ENCODE measurements at places on chromosomes 6 and 20.
A peak's percentile ranks its signal among the peaks of the same experiment; 100 is the strongest.

GRCh38 chr6:26331218-26332073 lies 33.6 kb upstream of the BTN3A2 start:
- peak overlapping the region; percentile 94 for H3K4me3 ChIP-seq
- no peak overlapping the region for H3K27ac ChIP-seq
- peaks cover 33% of the 10 kb centered on the region for H3K4me1 ChIP-seq

DNA sequence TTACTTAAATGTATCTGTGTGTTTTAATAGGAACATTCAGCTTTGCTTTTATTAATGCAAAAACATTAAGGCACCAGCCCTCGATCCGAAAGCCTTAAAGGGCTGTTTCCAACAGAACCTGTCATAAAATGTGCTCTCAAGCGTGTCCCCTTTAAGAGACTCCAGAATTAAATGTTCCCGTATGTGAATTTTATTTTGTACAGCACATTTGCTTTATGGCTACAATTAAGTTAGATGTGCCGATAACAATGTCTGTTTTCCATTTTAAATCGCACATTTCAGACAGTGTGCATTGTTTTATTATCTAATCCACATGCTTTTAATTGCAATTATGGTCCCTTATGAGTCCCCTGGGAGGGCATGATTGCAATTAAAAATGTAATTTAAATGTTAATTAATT lies 198.9 kb downstream of the TSHZ2 start:
- H3K4me3 ChIP-seq, result no peak overlapping the region
- peaks cover 10% of the 10 kb centered on the region for H3K27me3 ChIP-seq
- H3K36me3 ChIP-seq, result peaks cover 1% of the 10 kb centered on the region
- DNase-seq, result no peak
- H3K27ac ChIP-seq, result no peak overlapping the region

GRCh38 chr6:155402656-155403304 lies 52.9 kb downstream of the NOX3 start:
- H3K36me3 ChIP-seq, result no peaks in the 10 kb centered on the region
- no peak overlapping the region for H3K4me3 ChIP-seq
- H3K27me3 ChIP-seq, result peaks cover 5% of the 10 kb centered on the region
- H3K27ac ChIP-seq, result no peak overlapping the region
- no peak for DNase-seq

GRCh38 chr6:109526905-109527628 lies 44.0 kb upstream of the ZBTB24 start:
- H3K4me1 ChIP-seq, result no peaks in the 10 kb centered on the region
- no peaks in the 10 kb centered on the region for H3K27me3 ChIP-seq
- DNase-seq, result peak; percentile 49
- H3K4me3 ChIP-seq, result no peak overlapping the region

DNA sequence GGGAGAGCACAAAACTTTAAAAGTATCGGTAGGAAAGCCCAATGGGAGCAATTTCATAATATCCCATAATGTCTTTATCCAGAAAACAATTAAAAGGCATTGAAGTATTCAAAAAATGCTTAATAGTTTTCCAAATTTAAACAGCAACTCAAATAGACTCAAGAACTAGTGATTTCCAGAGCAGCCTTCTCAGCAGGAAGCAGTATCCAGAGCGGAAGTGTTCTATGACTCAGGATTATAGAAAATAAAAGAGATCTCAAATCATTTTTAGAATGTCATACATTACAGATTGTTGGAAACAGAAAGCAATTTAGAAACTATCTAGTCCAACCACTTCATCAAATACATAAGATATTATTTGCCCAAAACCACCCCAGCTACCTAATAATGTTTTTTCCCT lies 79.3 kb downstream of the COL12A1 start:
- no peaks in the 10 kb centered on the region for H3K27me3 ChIP-seq
- H3K27ac ChIP-seq, result no peak overlapping the region
- no peak overlapping the region for H3K4me3 ChIP-seq
- no peaks in the 10 kb centered on the region for H3K36me3 ChIP-seq
- no peak for DNase-seq

- H3K4me1 ChIP-seq, result peaks cover 55% of the 10 kb centered on the region
- peaks cover 26% of the 10 kb centered on the region for H3K36me3 ChIP-seq
- peak overlapping the region; percentile 35 for H3K27ac ChIP-seq
Observed at GRCh38 chr20:64261138-64261537, 5.6 kb downstream of the PCMTD2 start.

GRCh38 chr6:33861722-33862121 lies 57.9 kb upstream of the MLN start:
- H3K27ac ChIP-seq, result no peak overlapping the region
- H3K36me3 ChIP-seq, result no peaks in the 10 kb centered on the region
- no peak for DNase-seq
- H3K4me1 ChIP-seq, result peaks cover 28% of the 10 kb centered on the region
- H3K27me3 ChIP-seq, result peaks cover 7% of the 10 kb centered on the region

DNA sequence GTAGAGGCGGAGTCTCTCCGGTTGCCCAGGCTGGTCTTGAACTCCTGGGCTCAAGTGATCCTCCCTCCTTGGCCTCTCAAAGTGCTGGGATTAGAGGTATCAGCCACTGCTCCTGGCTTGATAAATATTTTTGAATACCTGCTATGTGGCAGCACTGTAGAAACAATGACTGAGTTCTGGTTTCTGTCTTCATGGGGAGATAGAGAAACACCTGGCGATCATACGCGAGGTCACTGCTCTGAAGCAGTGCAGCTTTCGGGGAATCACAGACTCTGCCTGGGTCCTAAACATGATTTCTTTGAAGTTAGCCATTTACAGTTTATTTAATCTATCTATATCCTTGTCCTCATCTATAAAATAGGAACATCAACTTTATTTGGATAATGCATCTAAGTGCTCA lies 31.2 kb downstream of the DOK5 start:
- no peak for DNase-seq
- H3K27ac ChIP-seq, result no peak overlapping the region
- no peak overlapping the region for H3K4me3 ChIP-seq
- H3K27me3 ChIP-seq, result no peaks in the 10 kb centered on the region
- H3K36me3 ChIP-seq, result no peaks in the 10 kb centered on the region

GRCh38 chr6:138692978-138693909 lies 80.3 kb upstream of the CCDC28A start:
- H3K27ac ChIP-seq, result no peak overlapping the region
- peak; percentile 67 for DNase-seq
- peaks cover 19% of the 10 kb centered on the region for H3K27me3 ChIP-seq
- peaks cover 15% of the 10 kb centered on the region for H3K36me3 ChIP-seq
- H3K4me3 ChIP-seq, result peak overlapping the region; percentile 90
- H3K4me1 ChIP-seq, result peaks cover 17% of the 10 kb centered on the region

DNA sequence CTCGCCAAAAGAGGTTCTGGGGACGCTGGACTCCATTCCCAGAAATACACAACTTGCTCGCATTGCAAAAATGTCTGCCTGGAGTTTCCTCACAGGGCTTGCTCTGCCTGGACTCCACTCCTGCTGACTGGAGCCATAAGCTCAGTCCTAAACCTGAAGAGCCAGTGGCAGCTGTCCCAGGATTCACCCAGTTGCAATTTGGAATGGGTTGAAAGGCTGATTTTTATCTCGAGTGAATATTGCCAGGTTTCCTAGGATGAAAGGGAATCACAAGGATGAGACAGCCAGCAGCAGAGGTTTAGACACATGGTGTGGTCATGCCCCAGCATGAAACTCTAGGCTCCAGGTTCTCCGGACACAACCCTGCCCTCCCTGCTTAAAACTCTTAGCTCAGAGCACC lies 223.3 kb downstream of the BMP7 start:
- H3K4me3 ChIP-seq, result no peak overlapping the region
- DNase-seq, result no peak
- peaks cover 12% of the 10 kb centered on the region for H3K4me1 ChIP-seq
- H3K27me3 ChIP-seq, result peaks cover 8% of the 10 kb centered on the region
- H3K36me3 ChIP-seq, result no peaks in the 10 kb centered on the region
- no peak overlapping the region for H3K27ac ChIP-seq

DNA sequence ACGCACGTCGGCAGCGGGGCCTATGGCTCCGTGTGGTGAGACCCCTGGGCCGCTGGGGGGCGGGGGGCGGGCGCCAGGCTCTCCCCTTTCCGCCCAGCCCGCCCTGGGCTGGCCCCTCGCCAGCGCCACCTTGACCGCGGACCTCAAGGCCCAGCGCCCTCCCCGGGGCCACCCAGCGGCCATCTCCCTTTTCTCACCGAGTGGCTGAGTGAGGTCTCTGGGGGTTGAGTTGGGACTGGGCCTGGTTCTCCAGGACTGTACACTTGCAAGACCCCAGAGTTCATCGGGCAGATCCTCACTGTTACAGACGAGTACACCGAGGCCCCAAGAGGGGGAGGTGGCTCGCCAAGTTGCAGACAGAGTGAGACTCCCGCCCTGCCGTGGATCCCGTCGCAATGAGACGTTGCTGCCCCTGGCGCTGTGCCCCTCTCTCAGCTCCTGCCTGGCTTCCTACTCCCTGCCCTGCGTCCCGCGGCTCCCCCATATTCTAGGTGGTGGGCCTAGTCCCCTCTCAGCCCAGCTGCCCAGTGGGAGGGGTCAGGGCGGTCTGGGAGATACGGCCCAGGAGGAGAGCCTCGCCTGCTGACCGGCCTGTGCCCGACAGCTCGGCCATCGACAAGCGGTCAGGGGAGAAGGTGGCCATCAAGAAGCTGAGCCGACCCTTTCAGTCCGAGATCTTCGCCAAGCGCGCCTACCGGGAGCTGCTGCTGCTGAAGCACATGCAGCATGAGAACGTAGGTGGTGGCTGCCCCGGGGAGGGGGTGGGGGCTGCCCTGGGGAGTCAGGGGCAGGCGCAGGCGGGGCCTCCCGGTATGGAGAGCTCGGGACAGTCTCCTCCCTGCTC lies 576 bp downstream of the MAPK13 start:
- H3K27me3 ChIP-seq, result peaks cover 56% of the 10 kb centered on the region
- peak; percentile 44 for DNase-seq
- no peaks in the 10 kb centered on the region for H3K36me3 ChIP-seq
- peaks cover 42% of the 10 kb centered on the region for H3K4me1 ChIP-seq
- H3K4me3 ChIP-seq, result peak overlapping the region; percentile 58

- H3K27me3 ChIP-seq, result no peaks in the 10 kb centered on the region
- no peak overlapping the region for H3K27ac ChIP-seq
- DNase-seq, result no peak
- no peaks in the 10 kb centered on the region for H3K36me3 ChIP-seq
Observed at GRCh38 chr6:34082864-34083626, 62.8 kb downstream of the GRM4 start.

DNA sequence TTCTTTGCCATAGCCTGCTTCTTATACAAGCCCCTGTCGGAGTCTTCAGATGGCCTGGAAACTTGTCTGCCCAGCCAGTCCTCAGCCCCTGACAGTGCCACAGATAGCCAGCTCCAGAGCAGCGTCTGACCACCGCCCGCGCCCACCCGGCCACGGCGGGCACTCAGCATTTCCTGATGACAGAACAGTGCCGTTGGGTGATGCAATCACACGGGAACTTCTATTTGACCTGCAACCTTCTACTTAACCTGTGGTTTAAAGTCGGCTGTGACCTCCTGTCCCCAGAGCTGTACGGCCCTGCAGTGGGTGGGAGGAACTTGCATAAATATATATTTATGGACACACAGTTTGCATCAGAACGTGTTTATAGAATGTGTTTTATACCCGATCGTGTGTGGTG lies 29.5 kb downstream of the SLCO4A1 start:
- H3K27me3 ChIP-seq, result peaks cover 24% of the 10 kb centered on the region
- no peak overlapping the region for H3K4me3 ChIP-seq
- peaks cover 38% of the 10 kb centered on the region for H3K4me1 ChIP-seq
- H3K36me3 ChIP-seq, result no peaks in the 10 kb centered on the region
- no peak for DNase-seq
- no peak overlapping the region for H3K27ac ChIP-seq

- no peaks in the 10 kb centered on the region for H3K36me3 ChIP-seq
- peaks cover 50% of the 10 kb centered on the region for H3K4me1 ChIP-seq
- peaks cover 13% of the 10 kb centered on the region for H3K27me3 ChIP-seq
- H3K27ac ChIP-seq, result peak overlapping the region; percentile 83
- peak overlapping the region; percentile 90 for H3K4me3 ChIP-seq
Observed at GRCh38 chr20:50191544-50192363, 1.1 kb downstream of the CEBPB start.

GRCh38 chr6:130761286-130761685 lies 65.9 kb upstream of the SMLR1 start:
- H3K27me3 ChIP-seq, result peaks cover 6% of the 10 kb centered on the region
- H3K27ac ChIP-seq, result no peak overlapping the region
- H3K4me1 ChIP-seq, result no peaks in the 10 kb centered on the region
- no peak for DNase-seq
- H3K36me3 ChIP-seq, result no peaks in the 10 kb centered on the region

DNA sequence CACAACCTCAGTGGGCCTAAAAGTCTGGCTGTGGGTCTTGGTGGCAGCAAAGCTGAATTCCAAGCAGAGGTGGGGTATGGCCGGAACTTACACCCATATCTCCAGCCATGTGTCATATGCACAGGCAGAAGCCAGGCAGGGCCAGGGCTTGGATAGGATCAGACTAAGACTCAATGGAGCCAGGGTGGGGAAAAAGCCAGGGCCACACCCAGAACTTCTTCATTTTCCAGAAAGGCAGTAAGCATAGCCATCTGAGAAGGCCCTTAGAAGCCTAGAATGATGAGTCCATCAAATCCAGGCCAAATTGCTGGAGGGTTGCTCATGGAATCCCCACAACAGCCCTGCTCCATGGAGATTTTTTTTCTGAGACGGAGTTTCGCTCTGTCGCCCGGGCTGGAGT lies 116.2 kb upstream of the SRSF6 start:
- H3K4me1 ChIP-seq, result no peaks in the 10 kb centered on the region
- H3K27me3 ChIP-seq, result peaks cover 16% of the 10 kb centered on the region
- no peak overlapping the region for H3K27ac ChIP-seq
- peaks cover 5% of the 10 kb centered on the region for H3K36me3 ChIP-seq
- H3K4me3 ChIP-seq, result no peak overlapping the region
- no peak for DNase-seq

GRCh38 chr20:5197847-5198650 lies 71.2 kb downstream of the CDS2 start:
- DNase-seq, result no peak
- peaks cover 19% of the 10 kb centered on the region for H3K36me3 ChIP-seq
- peak overlapping the region; percentile 51 for H3K27ac ChIP-seq
- no peaks in the 10 kb centered on the region for H3K27me3 ChIP-seq

GRCh38 chr20:53865901-53866793 lies 204.2 kb downstream of the BCAS1 start:
- no peaks in the 10 kb centered on the region for H3K27me3 ChIP-seq
- H3K4me1 ChIP-seq, result peaks cover 71% of the 10 kb centered on the region
- peak; percentile 25 for DNase-seq
- H3K4me3 ChIP-seq, result peak overlapping the region; percentile 59
- peak overlapping the region; percentile 15 for H3K27ac ChIP-seq
- no peaks in the 10 kb centered on the region for H3K36me3 ChIP-seq

- H3K36me3 ChIP-seq, result peaks cover 9% of the 10 kb centered on the region
- no peak for DNase-seq
- H3K27ac ChIP-seq, result peak overlapping the region; percentile 81
Observed at GRCh38 chr6:34316431-34317171, 67.8 kb upstream of the SMIM29 start.

DNA sequence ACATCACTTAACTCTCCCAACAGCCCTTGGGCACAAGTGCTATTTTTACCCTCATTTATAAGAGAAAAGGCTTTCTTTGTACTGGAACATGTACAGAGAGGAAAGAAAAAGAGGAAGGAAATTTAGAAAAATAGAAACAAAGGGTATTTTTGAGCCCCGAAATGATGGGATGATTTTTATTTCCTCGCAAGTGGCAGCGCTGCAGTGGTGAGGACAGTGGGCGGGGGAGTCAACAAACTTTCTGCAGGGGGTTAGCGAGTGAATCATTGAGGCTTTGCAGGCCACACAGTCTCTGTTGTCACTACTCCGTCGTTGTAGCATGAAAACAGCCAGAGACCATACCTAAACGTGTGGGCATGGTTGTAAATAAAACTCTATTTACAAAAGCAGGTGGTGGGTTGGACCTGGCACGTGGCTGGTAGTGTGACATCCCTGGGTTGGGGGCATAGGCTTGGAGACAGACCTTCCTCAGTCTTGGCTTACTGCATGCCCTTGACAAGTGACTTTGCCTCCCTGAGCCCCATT lies 25.5 kb upstream of the OCSTAMP start:
- no peak for DNase-seq
- peaks cover 5% of the 10 kb centered on the region for H3K4me1 ChIP-seq
- peaks cover 9% of the 10 kb centered on the region for H3K27me3 ChIP-seq
- peaks cover 8% of the 10 kb centered on the region for H3K36me3 ChIP-seq
- H3K27ac ChIP-seq, result no peak overlapping the region
- no peak overlapping the region for H3K4me3 ChIP-seq
